ENCODE measurements at places on chromosomes 1 and 21.

- H3K27ac ChIP-seq = no peak overlapping the region
- no peak overlapping the region for H3K4me3 ChIP-seq
- no peak for DNase-seq
- no peaks in the 10 kb centered on the region for H3K27me3 ChIP-seq
These were observed 31.0 kb downstream of the CC2D1B start for GRCh38 chr1:52334906-52335528.

GRCh38 chr1:55050283-55050682, 10.9 kb downstream of the PCSK9 start:
- no peak for DNase-seq
- no peak overlapping the region for H3K27ac ChIP-seq
- no peaks in the 10 kb centered on the region for H3K4me1 ChIP-seq
- H3K4me3 ChIP-seq = no peak overlapping the region

DNA sequence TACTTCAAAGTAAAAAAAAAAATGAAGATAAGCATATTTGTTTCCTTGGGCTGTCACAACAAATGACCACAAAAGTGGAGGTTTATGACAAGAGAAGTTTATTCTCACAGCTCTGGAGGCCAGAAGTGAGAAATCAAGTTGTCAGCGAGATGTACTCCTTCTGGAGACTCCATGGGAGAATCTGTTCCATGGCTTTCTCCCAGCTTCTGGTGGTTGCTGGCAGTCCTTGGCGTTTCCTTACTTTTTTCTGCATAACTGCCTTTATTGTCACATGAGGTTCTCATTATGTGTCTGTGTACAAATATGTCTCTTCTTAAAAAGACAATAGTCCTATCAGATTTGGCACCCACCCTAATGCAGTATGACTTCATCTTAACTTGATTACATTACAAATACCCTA, 398.3 kb downstream of the KCNT2 start:
- no peak overlapping the region for H3K4me3 ChIP-seq
- H3K27me3 ChIP-seq = no peaks in the 10 kb centered on the region
- H3K36me3 ChIP-seq = no peaks in the 10 kb centered on the region
- H3K27ac ChIP-seq = no peak overlapping the region

DNA sequence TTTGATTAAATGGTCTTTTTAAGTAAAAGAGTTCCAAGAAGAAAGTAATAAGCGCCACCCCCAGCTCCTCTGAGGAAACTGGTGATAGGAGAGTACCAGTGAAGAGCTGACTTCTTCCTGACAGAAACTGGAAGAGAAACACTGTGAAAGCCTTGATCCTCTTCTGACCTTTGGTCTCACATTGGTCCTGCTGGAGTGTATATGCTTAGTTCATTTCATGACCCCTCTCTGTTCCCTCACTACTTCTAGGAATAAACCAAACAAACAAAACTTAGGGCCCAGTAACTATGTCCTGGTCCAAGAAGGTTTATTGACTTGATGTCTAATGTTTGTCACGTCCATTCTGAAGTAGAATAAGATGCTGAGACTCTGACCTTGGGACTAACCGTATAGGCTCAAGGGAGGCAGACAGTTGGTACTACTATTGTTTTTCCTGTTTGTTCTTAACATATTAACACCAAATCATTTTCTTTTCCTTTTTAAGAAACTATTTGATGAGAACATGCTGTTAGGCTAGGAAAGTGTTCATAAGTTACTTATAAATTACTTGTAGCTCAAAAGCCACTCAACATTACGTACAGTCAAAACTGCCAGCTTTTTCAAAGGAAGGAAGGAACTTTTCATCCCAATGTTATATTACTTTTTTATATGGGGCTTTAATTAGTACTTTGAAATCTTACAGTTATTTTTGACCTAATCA, 57.9 kb downstream of the MIER1 start:
- no peak overlapping the region for H3K4me3 ChIP-seq
- H3K36me3 ChIP-seq = peaks cover 11% of the 10 kb centered on the region
- peaks cover 5% of the 10 kb centered on the region for H3K4me1 ChIP-seq
- no peaks in the 10 kb centered on the region for H3K27me3 ChIP-seq

- no peaks in the 10 kb centered on the region for H3K36me3 ChIP-seq
- no peak for DNase-seq
- peaks cover 31% of the 10 kb centered on the region for H3K4me1 ChIP-seq
- no peaks in the 10 kb centered on the region for H3K27me3 ChIP-seq
These were observed 4.8 kb downstream of the FAM131C start for GRCh38 chr1:16068356-16069270.

DNA sequence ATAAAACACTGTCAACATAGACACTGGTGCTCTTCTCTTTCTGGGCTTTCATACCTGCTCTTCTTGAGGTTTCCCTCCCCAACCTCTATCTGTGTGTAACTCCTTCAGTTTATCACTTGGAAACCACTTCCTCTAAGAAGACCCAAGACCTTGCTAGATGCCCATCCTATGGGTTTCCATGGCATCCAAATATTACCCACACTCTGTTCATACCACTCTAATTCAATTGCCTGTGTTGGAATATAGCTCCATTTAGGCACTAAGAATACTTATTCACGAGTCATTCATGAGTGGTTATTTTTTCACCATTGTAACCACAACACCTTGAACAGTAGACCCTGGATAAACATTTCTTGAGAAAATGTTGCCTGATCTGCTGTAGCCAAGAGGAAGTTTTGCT, 231.1 kb upstream of the SGIP1 start:
- H3K4me3 ChIP-seq = no peak overlapping the region
- no peaks in the 10 kb centered on the region for H3K27me3 ChIP-seq
- no peak for DNase-seq
- H3K27ac ChIP-seq = no peak overlapping the region
- no peaks in the 10 kb centered on the region for H3K36me3 ChIP-seq

- H3K27me3 ChIP-seq = no peaks in the 10 kb centered on the region
- H3K4me1 ChIP-seq = no peaks in the 10 kb centered on the region
- H3K4me3 ChIP-seq = no peak overlapping the region
- DNase-seq = no peak
- no peak overlapping the region for H3K27ac ChIP-seq
These were observed 19.9 kb upstream of the VAMP3 start for GRCh38 chr1:7751174-7751573.

DNA sequence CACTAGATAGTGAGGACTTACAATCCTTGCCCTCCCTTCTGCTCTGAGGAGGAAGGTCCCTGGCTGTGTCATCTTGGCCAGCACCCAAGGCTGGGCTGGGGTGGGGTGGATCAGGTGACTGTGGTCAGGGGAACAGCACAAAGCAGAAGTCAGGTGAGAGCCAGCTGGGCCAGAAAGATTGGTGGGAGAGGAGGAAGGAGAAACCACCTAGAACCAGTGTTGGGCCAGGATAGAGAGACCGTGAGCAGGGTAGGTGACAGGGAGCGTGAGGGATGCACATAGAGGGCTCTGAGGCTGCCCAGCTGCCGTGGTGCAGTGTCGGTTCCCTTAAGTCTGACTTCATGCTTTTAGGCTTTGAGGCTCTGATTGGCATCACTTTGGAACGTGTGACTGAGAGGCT, 22.7 kb downstream of the NCF2 start:
- H3K36me3 ChIP-seq = no peaks in the 10 kb centered on the region
- no peak for DNase-seq
- H3K27ac ChIP-seq = no peak overlapping the region
- H3K4me3 ChIP-seq = no peak overlapping the region

- no peak overlapping the region for H3K4me3 ChIP-seq
- no peak for DNase-seq
- H3K27ac ChIP-seq = no peak overlapping the region
- peaks cover 8% of the 10 kb centered on the region for H3K4me1 ChIP-seq
These were observed 2.1 kb upstream of the AHDC1 start for GRCh38 chr1:27605796-27606707.

DNA sequence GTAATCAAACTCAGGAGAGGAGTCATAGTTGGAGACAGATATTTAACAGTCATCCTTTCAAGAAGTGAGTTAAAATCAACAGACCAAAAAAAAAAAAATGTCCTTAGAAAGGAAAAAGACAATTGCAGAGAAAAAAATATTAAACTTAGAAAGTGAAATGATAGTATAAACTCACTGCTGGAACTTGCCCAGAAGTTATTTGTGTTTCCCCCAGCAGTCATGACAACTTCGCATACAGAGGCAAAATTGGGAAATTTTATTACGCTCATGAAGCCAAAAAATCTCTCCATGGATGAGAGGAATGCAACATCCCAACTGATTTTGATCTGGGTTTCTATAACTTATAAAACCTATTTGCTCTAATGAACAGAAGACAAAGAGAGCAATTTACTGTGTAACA, 198.2 kb downstream of the LRRC7 start:
- H3K27ac ChIP-seq = no peak overlapping the region
- no peak for DNase-seq
- no peaks in the 10 kb centered on the region for H3K27me3 ChIP-seq
- no peaks in the 10 kb centered on the region for H3K36me3 ChIP-seq

DNA sequence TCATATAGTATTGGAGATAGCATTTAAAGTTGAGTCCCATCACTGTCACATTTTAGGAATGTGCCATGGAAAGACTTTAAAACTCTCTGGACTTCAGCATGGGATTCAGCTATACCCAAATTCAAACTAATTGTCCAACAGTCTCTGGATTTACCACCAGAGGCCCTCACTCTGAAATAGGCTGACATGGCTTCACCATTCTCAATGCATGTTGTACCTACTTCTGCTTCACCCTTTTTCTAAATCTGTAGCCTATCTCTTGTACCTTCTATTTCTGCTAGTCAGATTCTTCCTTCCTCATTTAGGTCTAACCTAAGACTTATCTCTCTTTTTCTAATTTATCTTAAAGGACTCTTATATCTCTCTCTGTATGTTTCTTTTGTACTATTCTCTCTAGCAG, 512.7 kb upstream of the ZRANB2 start:
- no peak overlapping the region for H3K27ac ChIP-seq
- no peaks in the 10 kb centered on the region for H3K4me1 ChIP-seq
- DNase-seq = no peak
- no peak overlapping the region for H3K4me3 ChIP-seq
- H3K27me3 ChIP-seq = no peaks in the 10 kb centered on the region
- no peaks in the 10 kb centered on the region for H3K36me3 ChIP-seq

- H3K4me3 ChIP-seq = no peak overlapping the region
- no peak for DNase-seq
- no peaks in the 10 kb centered on the region for H3K27me3 ChIP-seq
- no peak overlapping the region for H3K27ac ChIP-seq
- no peaks in the 10 kb centered on the region for H3K36me3 ChIP-seq
- H3K4me1 ChIP-seq = no peaks in the 10 kb centered on the region
These were observed 92.6 kb upstream of the VAV3 start for GRCh38 chr1:108057541-108057940.

DNA sequence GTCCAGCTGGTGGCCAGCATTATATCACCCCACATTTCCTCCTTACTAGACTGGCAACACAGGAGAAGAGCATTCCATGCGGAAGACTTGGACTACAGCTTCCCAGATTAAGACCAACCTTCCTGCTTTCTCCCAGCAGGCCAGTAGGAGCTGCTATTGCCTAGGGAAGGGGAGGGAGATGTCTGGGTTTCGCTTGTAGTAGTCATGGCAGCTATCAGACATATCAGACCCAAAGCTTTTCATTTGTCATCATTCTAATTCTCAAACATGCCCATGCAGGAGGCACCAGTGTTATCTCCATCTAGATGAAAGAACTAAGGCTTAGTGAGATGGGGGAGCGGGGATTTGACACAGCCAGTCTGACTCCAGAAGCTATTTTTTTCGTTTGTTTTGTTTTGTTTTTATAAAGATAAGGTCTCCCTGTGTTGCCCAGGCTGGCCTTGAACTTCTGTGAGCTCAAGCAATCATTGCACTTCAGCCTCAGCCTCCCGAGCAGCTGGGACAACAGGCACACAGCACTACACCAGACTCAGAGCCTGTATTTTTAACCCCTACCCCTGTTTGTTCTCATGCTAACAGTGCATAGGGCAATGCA, 4.5 kb downstream of the PLA2G2A start:
- H3K36me3 ChIP-seq = no peaks in the 10 kb centered on the region
- H3K27me3 ChIP-seq = no peaks in the 10 kb centered on the region
- no peak for DNase-seq
- no peak overlapping the region for H3K4me3 ChIP-seq
- no peak overlapping the region for H3K27ac ChIP-seq

DNA sequence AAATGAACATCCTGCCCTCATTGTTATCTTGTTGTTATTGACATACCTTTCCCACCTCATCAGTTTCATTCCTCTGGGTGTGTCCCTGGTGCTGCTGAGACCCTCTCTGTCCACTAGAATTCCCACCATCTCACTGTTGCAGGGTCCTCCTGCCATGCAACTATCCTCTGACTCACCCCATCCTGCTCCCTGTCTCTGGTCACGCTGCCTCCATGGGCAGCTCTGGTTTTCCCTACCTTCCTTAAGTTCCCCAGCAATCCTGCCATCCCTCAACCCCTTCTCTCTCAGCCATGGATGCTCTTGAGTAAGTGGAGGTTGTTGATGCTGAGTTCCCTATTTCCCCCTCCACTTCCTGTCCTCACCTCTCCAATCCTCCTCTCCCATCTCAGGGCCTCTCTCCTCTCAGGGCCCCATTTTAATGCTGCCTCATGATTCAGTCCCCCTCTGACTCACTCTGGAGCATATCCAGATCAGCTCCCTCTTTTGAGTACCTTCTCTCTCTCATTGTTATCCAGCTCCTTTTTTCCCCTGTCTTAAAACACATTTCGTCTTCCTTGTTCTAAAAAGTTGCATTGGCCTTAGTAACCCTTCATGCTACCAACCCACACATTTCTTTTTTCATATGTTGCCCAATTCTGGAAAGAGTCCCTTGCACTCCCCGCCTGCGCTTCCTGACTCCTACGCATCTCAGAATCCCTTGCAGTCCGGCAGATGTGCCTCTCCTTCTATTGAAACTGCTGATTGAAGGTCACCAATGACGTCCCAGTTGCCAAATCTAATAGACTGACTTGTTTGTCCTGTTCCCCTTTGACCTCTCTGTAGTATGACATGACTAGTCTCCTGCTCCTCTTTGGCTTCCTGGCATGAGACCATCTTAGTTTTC, 92.0 kb downstream of the CNIH3 start:
- H3K4me1 ChIP-seq = no peaks in the 10 kb centered on the region
- no peaks in the 10 kb centered on the region for H3K36me3 ChIP-seq
- H3K27ac ChIP-seq = no peak overlapping the region
- H3K4me3 ChIP-seq = no peak overlapping the region
- no peak for DNase-seq

- H3K36me3 ChIP-seq = no peaks in the 10 kb centered on the region
- no peak overlapping the region for H3K4me3 ChIP-seq
- H3K27ac ChIP-seq = no peak overlapping the region
- no peak for DNase-seq
These were observed 155.3 kb upstream of the JUN start for GRCh38 chr1:58939146-58939545.

GRCh38 chr1:79497193-79497773, 490.8 kb upstream of the ADGRL4 start:
- no peaks in the 10 kb centered on the region for H3K4me1 ChIP-seq
- H3K27ac ChIP-seq = no peak overlapping the region
- H3K4me3 ChIP-seq = no peak overlapping the region
- DNase-seq = no peak

GRCh38 chr1:162329826-162330225, 46.8 kb downstream of the SPATA46 start:
- no peaks in the 10 kb centered on the region for H3K27me3 ChIP-seq
- H3K4me3 ChIP-seq = no peak overlapping the region
- no peaks in the 10 kb centered on the region for H3K36me3 ChIP-seq
- no peak for DNase-seq

GRCh38 chr1:110316735-110317134, 22.4 kb upstream of the RBM15 start:
- no peak for DNase-seq
- H3K4me3 ChIP-seq = no peak overlapping the region
- no peaks in the 10 kb centered on the region for H3K27me3 ChIP-seq
- H3K36me3 ChIP-seq = no peaks in the 10 kb centered on the region
